ENCODE measurements at places on chromosomes 11 and 22.

DNA sequence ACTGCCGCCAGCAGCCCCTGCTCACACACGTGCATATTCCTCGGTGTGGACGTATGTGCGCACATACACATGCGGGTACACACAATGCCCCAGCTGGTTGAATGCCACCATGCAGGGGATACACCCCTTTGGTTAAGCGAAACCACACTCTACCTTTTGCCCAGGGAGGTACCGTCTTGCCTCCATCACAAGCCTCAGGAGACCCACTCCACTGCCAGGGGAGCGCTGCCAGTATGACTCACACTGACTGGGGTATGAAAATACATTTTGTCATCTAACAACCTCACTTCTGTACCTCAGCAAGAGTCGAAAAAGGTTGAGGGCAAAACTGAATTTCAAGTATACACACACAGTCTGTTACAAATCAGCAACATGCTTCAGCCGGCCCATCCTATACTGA, 39.4 kb downstream of the TMEM45B start:
- no peak for DNase-seq

DNA sequence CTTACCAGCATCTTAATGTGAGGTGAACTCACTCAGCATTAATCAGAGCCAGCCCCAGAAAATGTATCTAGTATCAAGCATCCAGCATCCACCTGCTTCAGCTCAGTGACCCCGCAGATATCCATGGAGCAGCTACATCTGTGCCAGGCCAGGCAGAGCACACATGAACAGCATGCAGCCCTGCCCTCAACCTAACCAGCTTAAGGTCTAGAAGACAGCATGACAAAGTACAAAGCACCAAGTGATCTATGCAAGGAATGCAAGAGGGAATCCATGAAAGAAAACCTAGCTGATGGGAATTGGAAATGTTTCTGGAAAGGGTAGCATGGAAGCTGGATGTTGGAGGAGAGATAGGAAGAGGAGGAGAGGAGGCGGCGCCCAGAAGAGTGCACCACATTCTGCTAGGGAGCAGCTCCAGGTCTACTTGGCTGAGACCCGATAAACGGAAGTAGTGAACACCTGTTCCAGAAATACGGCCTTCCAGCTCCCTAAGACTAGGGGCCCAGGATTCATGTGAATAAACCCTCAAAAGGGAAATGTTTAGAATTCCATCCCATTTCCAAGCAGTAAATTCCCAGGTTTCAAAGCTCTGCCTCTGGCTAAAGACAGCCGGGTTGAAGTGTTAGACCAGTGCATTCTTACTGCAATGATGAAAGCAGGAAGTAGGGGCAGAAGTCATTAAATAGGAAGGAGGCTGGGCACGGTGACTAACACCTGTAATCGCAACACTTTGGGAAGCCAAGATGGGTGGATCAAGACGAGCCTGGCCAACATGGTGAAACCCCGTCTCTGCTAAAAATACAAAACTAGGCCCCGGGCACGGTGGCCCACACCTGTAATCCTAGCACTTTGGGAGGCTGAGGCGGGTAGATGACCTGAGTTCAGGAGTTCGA, 23.5 kb upstream of the L3MBTL2 start:
- DNase-seq = no peak

- no peak for DNase-seq
These were observed 22.4 kb upstream of the MOB2 start for GRCh38 chr11:1508986-1509385.

DNA sequence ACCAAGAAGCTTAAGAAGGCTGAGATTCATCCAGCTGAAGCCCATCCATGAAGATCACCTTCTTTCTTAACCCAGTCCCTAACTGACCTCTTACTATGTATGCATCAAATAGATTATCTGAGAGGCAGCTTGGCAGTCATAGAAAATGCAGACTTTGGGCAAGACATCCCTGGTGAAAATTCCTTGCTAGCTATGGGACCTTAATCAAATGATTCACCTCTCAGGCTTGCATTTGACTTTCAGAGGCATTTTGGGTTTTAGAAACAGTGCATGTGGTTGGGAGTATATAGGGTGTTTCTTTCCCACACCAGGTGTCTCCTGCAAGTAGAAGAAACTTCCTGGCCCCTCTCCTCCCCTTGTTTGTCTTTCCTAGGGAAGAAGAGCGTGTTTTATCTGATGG, 188.5 kb upstream of the ISX start:
- DNase-seq = no peak

GRCh38 chr22:35611200-35611890, 5.8 kb downstream of the MB start:
- no peak for DNase-seq

DNA sequence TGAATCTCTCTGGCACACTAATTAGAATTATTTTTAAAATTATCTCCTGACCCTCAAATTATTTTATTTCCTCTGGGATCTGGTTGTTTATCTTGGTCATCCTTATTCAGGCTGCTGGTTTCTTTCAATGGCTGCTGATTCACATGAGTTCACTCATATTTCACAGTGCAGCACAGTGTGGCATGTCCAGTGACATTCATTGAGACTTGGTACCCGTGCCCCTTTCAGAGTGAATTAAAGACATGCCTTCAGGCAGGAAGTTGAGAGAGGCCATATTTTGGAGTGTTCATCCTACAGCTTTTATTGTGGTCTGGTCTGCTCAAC, 13.5 kb downstream of the DCPS start:
- no peak for DNase-seq

GRCh38 chr11:32890843-32891656, 1.6 kb upstream of the QSER1 start:
- no peak for DNase-seq

DNA sequence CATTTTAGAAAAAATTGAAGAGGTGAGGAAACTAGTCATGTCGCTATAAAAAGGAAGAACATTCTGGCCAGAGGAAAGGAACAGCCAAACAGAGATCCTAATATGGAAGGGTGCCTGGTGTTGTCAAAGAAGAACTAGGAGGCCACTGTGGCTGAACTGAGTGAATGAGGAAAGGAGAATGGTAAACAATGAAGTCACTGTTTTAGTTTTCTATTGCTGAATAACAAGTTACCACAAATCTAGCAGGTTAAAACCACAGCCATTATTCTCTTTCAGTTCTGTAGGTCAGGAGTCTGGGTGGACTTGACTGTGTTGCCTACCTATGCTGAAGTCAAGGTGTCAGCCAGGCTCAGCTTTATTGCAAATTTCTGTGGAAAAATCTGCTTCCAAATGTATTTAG, 549.3 kb upstream of the CCDC90B start:
- no peak for DNase-seq

DNA sequence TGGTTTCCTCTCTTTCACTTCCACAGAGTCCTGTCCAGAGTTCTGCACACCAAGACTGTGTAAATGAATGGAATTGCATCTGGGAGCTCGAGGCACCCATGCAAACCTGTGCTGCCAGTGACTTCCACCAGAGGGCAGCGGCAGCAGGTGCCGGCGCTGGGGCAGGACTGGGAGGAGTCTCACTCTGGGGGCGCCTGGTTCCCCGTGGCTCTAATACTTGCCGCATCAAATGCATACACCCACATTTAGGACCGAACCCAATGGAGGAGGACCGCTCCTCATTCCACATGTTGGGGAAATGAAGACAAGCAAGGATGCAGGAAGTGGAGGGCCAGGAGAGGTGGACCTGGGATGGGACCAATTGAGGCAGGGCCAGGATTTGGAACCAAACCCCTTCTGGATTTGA, 1.1 kb upstream of the CD6 start:
- DNase-seq = peak; percentile 68

- DNase-seq = peak; percentile 50
These were observed 68.2 kb downstream of the METTL15 start for GRCh38 chr11:28176351-28176750.

- no peak for DNase-seq
These were observed 6.0 kb upstream of the FXYD6 start for GRCh38 chr11:117882311-117882905.

- DNase-seq = no peak
These were observed 2.3 kb upstream of the TMEM45B start for GRCh38 chr11:129813231-129813791.

- peak; percentile 70 for DNase-seq
These were observed 7.6 kb downstream of the SLC29A2 start for GRCh38 chr11:66363805-66364535.

DNA sequence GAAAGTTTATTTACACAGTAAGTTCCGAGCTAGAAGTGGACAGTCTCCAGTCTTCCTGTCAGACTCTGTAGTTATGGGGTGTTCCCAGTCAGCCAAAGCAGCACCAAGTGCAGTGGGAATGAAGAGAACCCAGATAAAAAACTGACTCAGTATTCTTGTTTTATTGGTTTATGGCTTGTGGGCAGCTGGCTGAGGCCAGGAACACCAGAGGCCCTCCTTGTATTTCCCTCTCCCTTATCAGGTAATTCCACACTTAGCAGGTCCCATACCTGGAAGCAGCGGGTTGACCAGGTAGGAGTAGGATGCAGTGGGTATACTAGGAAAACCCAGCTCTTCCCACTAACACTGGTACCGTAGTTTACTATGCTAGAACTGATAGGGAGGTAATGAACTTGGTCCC, 3.5 kb upstream of the BACE1-AS start:
- DNase-seq = no peak

DNA sequence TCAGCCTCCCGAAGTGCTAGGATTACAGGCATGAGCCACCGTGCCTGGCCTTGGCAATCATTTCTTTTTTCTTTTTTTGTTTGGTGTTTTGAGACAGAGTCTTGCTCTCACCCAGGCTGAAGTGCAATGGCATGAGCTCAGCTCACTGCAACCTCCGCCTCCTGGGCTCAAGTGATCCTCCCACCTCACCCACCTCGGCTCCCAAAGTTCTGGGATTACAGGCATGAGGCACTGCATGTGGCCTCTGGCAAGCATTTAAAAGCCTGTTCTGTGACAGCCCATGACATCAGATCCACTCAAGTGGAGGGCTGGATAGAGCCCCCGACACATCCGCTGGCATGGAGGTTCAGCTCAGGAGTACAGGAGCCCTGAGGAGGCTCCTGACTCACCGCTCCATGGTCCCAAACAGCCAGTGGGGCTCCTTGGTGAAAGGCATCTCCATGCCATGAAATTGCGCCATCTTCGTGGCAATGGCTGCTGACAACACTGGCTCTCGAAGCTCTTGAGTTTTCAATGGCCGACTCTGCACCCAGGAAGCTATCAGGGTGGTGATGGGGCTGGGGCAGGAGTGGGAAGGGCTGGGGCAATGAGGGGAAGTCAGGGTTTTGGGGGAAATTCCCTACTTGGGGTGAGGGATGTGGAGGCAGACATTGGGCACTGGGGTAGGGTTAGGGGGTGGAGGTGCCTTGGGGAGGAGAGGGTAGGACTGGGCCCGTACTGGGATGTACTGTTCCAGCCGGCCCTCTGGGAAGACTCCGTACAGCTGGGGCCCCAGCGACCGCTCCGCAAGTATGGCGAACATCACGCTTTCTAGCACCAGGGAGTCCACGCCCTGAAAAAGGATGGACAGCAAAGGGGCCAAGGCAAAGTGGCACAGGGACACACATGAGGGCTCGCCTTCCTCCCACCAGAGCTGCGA, 1.4 kb downstream of the CHKB start:
- no peak for DNase-seq

- no peak for DNase-seq
These were observed 61.3 kb upstream of the YPEL1 start for GRCh38 chr22:21796863-21797262.

DNA sequence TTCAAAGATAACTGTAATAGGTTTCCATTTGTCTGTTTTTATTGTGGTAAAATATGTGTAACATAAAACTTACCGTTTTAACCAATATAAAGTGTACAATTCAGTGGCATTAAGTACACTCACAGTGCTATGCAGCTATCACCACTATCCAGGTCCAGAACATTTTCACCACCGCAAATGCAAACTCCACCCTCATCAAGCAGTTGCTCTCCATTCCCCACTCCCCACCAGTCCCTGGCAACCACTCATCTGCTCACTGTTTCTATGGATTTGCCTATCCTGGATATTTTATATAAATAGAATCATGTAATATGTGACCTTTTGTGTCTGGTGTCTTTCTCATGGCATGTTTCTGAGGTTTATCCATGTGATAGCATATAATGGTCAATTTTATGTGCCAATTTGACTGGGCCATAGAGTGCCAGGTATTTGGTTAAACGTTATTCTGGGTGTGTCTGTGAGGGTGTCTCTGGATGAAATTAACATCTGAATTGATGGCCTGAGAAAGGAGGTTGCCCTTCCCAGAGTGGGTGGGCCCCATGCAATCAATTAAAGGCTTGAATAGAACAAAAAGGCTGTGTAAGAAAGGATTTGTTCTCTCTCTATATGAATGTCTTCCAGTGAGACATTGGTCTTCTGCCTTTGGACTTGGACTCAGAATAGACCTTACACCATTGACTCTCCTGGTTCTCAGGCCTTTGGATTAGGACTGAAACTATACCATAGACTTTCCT, 17.2 kb upstream of the SMCO4 start:
- DNase-seq = no peak

GRCh38 chr11:93274851-93275250, 55.7 kb upstream of the DEUP1 start:
- no peak for DNase-seq

GRCh38 chr11:508956-509355, 1.9 kb upstream of the RNH1 start:
- DNase-seq = no peak

GRCh38 chr11:134244593-134244992, 8.6 kb downstream of the THYN1 start:
- peak; percentile 27 for DNase-seq

GRCh38 chr11:11173316-11174025, 179.6 kb downstream of the CSNK2A3 start:
- no peak for DNase-seq

GRCh38 chr11:26620282-26621045, 48.4 kb upstream of the MUC15 start:
- no peak for DNase-seq

DNA sequence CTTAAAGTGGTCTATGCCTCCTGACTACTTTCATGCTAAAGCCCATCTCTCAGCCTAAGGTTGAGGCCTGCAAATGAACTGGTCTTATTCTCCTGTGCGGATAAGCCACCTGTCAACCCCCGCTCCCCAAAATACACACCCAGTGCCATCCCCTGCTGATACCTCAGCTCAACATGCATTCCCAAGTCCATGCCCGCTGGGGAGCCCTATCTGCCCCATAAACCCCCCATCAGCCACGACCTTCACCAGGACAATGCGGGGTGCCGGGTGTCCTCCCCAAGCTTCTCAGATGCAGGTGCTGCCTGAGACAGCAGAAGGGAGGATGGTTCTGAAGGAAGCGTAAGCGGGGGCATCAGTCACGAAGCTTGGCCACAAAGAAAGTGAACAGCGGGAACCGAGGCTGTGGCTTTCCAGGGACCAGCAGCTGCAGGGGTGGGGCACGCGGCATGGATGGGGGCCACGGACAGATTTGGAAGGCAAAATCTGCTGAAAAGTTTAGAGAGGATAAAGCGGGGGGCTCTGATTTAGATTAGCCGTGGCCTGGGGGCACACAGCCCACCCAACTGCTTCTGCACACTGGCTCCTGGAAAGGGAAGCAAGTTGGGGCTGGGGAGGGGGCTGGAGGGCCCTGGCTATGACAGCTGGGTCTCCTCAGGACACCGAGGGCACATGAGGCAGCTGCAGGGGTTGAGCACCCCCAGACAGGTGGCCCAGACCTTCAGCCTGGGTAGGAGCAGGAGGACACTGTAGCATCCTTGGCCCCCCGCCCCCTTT, 1391.9 kb downstream of the TBC1D22A start:
- DNase-seq = no peak
